ENCODE measurements at places on chromosomes 2 and 18. TPM values are rescaled to one million over a fixed set of nuclear protein-coding genes. Genes with fewer than 3 reads are reported as not detected.

Gene EVA1A
- not detected for total RNA-seq

Gene MDH1B
- total RNA-seq, result not detected

Gene ATP9B
- total RNA-seq, result 75.3 TPM

Gene C2orf15
- total RNA-seq, result 2.0 TPM

DNA sequence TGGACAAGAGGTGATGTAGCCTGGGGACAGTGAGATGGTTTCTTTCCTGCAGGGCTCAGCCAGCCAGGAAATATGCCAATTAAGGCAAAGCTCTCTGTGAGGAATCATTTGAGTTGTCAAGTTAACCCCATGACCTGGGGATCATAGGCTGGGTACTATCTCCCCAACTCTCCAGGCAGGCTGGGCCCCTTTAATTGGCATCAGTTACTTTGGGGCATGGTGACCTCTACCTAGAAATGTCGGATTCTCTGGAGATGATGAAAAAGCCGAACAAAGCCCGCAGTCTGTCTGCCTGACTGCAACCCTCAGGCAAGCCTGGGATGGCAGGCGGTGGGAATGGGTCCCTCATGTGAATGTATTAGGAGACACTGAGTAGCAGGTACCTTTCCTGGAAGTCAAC is 193.5 kb upstream of the SMAD2 start:
- no peak for DNase-seq

DNA sequence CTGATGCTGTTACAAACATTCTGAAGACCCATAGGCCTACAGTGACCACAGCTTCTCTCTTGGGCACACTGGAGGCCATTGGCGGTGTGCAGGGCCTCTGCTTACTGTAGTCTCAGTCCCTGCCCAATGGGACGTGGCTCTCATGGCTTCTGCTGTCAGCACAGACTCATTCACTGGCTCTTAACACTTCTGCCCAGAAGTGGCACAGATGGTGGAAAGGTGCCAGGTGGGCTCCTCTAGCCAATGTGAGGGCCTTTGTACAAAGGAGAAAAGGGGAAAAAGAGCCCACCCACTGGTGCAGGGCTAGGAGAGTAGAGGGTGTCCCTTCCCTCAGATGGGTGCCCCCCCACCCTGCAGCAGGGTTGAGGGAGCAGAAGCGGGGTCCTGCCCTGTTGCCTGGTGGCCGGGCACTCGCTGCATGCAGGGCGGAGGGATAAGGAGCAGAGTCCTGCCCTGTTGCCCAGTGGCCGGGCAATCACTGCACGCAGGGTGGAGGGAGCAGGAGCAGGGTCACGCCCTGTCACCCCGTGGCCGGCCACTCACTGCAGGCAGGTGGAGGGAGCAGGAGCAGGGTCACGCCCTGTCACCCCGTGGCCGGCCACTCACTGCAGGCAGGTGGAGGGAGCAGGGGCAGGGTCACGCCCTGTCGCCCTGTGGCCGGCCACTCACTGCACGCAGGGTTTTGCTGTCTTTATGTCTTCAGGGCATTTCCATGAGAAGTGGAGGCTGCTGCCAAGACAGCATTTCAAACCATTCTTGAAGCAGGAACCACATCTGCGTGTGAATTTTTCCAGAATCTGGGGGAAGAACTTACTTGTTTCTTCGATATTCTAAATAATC is 20.0 kb downstream of the LRRFIP1 start:
- DNase-seq, result no peak

Gene SALL3
- total RNA-seq, result not detected

Data from CD4-positive, CD25-positive, alpha-beta regulatory T cell (primary cell).